ENCODE measurements at places on chromosomes 7 and 10.

- DNase-seq = no peak
Observed at GRCh38 chr10:50541921-50542320, 81.8 kb downstream of the SGMS1 start.

DNA sequence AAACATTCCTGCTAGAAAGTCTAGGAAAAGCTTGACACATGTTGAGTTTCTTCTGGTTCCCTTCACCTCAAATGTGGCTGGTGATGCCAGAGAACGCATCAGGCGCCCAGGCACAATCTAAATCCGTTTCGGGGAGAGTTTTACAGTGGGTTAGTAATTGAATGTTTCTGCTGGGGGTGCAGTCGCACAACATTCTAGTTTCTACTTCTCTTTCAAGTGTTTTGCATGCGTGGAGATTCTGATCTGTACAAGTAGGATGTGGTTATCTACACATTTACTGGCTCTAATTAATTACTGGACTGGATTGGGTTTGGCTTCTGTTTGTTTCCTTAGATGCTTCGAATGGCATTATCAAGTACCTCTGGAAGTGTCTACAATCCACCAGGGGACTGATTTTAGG, 173.8 kb downstream of the TMEM26 start:
- DNase-seq = no peak

DNA sequence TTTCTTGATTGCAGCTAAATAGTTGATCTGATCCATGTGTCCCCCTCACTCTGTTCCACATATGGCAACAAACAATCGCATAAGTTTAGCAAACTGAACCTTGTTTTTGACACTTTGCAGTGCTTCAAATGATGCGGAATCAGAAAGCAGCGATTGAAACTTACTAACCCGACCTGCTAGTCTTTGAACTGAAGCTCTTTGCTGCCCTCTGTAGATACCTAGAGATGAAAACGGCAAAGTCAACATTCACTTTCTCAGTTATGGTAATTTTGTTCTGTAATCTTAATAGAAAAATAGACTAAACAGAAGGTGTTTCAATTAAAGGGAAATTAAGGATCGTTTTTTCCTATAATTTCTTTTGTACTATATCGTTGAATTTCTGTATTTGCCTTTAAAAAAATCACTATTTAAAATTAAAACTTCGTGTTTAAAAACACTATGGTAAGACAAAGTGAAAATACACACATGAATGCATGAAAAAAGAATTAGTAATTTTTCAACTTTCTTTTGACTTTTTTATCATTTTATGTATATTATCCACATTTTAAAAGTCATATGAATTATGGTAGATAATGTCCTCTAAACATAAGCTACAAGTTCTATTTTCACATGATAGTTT, 276.5 kb downstream of the MAGI2 start:
- peak; percentile 65 for DNase-seq

DNA sequence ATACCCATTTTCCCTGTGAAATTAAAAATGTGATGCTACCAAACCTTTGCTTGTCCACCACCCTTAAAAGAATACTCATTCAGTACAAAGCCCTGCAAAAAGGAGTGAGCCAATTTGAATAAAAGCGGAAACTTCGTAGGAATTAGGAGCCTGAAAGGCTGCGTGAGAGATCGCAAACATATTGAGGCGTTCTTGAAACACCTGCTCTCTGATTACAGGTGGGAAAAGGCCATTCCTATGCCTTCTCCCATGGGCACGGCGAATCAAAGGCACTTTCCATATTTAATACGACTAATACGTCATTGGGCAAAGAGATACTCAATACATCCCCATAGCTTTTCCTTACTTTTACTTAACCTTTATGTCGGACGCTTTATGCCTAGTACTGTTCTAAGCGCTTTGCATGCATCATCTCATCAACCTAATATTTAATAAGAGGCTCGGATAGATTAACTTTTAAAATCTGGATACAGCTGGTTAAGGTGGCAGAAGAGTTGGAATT, 30.9 kb upstream of the KMT2E start:
- no peak for DNase-seq

DNA sequence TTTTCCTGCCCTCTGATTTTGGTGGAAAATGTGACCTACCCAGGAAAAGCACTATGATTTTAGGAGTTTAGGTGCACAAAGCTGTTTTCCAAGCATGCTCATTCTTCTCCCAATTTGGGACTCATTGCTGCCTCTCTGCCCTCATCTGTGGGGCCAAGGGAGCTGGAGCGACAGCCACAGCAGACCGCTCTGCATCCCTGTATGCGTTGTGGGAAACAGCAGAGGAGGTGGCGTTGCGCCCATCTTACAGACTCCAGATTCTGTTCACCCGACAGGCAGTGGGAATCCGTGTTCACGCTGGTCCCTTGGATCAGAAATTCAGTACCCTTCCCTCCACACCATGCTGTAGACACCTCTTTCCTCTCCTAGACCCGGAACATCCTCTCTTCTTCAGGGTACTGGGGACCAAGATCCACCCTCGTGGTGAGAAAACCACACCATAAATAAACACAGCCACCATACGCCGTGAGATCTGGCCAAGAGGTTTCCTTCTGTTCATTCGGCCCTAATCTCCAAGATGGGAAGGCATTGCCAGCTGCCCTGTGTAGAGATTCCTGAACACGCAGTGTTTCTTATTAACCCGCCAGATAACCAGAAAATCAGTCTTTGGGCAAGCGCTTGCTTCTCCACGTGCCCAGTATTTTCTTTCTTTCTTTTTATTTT, 87.9 kb downstream of the CUX1 start:
- DNase-seq = no peak

DNA sequence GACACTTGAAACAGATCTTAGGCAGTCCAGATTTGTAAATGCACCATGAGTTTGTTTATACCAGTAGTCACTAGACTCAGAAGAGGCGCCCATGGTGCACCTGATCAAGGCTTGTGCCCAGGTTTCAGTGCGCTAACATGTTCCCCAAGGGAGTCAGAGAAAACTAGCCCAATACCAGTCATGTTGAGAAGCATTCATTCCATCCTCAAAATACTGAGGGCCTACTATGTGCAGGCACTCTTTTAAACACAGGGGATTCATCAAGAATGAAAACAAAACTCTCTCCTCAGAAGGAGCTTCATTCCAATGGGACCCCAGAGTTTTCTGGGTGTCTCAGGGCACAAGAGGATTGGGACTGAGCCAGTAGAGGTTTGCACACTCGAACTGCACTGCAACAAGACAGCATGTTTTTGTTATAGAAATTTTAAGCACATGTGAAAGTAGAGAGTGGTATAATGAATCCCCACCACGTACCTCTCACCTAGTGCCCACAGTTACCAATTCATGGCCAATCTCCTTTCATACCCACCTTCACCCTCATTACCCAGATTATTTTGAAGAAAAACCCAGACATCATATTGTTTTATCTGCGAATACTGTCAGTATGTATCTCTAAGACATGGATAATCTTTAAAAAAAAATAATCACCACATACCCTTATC, 55.0 kb upstream of the ARID5B start:
- DNase-seq = no peak

- DNase-seq = peak; percentile 10
Observed at GRCh38 chr10:13769946-13770345, 183.2 kb downstream of the PRPF18 start.

DNA sequence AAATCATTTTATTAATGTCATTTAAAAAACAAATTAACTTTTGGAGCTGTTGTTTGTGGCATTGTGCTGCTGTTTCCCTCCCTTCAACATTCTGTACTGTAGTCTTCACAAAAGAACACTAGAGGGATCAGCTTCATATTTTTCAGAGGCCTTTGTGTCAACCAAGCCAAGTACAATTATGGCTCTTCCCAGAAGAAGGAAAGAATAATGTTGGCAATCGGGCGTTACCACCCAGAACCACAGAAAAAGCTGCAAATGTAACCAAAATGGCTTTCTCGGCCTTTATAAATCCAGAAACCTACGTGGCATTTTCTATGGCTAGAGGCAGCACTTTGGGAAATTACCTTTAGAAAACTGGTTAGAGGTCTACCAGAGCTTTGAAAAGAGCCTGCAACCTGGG, 98.8 kb upstream of the COL1A2 start:
- DNase-seq = peak; percentile 64

DNA sequence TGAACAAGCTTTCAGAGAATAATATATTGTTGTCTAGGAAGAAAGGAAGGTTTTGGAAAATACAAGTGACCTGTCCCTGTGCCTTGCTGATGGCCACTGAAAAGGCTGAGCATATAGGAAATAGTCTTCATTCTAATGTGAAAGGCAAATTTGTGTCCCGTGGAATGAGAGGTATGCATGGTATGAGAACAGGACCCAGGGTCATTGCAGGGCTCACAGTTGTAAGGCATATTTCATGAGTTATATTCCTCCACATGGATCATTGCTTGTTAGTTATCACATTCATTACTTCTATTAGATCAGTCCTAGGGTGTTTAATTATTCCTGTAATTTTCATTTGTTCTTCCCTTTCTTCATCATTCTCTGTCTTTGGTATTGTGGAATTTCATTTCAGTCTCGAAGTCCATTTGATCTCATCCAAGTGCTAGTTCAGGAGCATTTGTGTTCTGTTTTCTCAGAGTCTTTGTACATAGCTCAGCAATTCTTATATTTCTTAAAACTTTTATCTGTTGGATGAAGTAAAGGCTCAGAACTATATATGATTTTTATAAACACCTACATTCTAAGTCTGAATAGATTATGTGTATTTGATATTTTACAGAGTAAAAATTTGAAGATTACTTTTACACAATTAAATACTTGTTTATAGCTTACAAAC, 39.4 kb upstream of the ARHGAP21 start:
- DNase-seq = peak; percentile 68

- no peak for DNase-seq
Observed at GRCh38 chr7:101859411-101860106, 42.1 kb downstream of the CUX1 start.

DNA sequence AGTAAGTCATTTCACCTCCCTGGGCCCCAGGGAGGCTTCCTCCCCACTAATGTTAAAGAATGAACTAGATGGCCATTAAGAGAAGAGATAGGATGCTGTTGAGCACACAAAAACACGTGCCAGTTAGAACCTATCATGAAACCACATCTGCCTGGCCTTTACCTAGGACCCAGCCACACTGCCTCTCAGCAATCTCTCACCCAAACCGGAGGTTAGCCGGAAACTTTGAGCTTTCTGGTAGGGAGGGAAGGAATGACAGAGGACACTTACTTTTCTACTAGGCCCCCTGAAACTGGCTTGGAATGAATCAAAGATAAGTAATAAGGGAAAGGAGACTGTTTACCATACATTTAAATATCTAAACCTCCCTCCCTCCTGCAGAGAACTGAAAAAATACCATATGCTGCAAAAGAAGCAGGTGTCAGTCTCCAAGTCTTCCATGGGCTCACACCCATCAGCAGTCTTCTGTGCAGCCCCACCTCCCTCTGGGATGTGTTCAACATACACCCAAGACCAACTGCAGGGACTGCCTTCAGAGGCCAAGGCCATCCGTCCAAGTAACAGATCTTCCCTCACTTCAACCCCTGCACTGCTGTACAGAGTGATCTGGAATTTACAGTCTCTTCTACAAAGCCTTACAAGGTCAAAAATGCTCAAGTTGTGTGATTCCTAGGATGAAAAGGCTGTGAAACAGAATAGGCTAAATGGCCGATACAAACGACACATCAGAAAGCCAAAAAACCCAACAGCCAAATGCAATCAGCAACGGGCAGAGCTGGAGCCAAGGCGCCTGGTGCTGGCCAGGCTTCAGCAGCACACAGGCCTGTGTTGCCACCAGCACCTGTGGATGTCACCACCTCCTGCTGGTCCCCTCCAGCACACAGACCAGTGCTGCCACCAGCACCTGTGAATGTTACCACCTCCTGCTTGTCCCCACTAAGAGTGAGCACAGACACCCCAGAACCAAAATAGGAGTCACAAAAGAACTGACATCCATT, 42.4 kb downstream of the SORBS1 start:
- DNase-seq = no peak

- DNase-seq = no peak
Observed at GRCh38 chr10:115278294-115278693, 185.1 kb downstream of the ATRNL1 start.

DNA sequence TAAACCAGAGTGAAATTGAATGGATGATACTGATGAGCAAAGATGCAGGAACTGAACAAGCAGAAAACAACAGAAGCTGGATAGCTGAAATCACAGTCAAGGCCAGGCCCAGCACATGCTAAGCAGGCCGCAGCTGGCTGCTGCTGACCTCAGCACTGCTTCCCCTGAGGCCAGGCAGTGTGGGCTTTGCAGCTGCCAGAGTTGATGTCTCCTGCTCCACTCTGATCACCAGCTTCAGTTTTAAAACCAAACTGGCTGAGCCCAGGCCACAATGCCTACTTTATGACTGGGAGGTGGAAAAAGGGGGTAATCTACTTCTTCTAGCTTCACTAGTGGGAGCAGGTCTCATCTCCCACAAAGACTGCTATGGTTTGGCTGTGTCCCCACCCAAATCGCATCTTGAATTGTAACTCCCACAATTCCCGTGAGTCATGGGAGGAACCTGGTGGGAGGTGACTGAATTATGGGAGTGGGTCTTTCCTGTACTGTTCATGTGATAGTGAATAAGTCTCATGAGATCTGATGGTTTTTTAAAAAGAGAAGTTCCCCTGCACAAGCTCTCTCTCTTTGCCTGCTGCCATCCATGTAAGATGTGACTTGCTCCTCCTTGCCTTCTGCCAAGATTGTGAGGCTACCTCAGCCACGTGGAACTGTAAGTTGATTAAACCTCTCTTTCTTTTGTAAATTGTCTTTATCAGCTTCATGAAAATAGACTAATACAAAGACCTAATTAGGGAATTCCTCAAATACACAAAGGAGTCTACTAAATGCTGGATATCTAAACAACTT, 136.4 kb upstream of the ITGB1 start:
- DNase-seq = no peak

DNA sequence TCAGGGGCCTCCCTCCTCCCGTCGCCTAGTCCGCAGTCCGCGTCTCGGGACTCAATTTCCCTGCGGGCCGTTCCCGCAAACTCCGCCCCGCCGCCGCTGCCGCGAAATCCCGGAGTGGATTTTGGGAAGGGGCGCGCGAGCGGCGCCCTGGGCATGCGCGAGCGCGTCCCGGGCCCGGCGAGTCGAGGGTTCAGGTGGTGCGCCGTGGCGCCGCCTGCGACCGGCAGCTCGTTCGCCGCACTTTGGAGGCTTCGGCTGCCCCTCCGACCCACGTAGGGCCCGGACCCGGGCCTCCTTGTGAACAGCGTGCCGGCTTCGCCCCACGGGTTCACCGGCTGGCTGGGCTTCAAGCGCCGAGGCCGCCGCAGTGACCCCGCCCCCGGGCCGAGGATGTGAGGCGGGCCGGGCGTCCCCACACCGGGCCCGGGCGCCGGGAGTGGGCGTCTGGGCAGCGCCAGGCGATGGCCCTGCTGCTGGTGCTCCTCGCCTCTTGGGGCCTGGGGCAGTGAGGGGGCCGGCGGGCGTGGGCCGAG, at the start of gene PLEKHA8:
Gene PLEKHA8 (plus strand): TSS at position 197 of the 533 bp plus-strand sequence. CDS start 351 bp downstream, outside the sequence.
- DNase-seq = peak; percentile 55

All from renal cortical epithelial cell (primary cell).